Stimulated activated CD8-positive, alpha-beta memory T cell treated with anti-CD3 and anti-CD28 coated beads, Interleukin-7, amount 100 ng/mL, for 1 hour (primary cell): ENCODE measurements at places on chromosomes 12 and 14.

- DNase-seq = no peak
Measured at GRCh38 chr12:92365836-92366235, 220.2 kb upstream of the BTG1 start.

DNA sequence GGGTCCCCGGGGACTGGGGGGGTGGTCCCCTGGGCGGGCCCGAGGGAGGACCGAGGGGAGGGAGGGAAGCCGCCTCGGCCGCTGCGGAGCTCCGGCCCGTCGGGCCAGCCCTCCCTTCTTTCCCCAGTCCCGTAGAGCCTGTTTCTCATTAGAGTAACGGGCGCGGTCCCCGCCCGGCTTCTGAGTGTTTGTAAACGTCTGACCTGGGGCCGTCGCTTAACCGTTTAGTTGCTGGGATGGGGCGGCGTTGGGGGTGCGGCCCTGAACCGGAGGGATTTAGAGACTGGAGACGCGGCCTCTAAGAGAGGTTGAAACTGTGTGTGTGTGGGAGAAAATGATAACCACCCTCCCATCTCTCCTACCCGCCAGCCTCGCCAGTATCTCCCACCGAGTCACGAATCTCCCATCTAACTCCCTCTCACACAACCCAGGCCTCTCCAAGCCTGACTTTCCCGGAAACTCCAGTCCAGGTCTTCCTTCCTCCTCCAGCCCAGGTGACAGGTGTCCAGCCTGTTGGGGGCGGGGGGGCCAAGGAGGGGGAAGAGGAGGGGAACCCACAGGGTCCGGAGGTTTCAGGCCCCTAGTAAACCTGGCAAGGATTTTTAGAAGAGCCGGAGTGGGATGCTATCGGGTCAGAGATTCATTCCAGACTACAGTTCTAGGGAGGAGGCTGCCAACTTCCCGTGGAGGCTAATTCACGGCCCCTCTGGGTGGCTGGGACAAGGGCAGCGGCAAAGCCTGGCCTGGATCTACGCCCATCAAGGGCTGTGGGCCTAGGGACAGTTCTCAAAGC is 1.1 kb upstream of the NFATC4 start:
- DNase-seq = no peak

DNA sequence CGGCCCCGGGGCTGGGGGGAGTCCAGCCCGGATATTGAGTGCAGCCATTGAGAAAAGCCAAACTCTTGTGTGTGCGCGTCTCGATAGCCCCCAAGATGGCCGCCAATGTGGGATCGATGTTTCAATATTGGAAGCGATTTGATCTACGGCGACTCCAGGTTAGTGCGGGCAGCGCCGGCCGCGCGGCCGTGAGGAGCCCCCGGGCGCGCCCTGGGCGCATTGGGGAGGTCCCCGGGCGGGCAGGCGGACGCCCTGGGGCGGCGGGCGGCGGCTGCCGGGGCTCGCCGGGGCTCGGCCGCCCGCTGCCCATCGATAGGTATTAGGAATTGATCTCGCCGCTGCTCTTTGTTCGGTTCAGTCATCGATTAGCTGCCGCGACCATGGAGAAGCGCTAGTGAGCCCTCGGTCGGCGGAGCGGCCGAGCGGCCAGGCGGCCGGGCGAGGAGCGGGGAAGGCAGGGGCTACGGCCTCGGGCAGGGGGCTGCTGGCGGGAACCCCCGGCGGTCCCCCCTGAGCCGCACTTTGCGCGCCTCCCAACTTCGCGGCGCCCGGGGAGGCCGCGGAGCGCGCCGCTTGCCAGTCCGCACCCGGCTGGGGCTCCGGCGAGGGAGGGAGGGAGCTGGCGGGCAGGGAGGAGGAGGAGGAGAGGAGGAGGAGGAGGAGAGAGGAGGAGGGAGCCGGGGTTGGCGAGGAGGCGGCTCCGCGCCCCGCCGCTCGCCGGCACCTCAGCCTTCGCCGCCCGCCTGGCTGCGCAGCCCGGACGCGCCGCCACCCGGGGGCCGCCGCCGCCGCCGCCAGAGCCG is 113.9 kb upstream of the MYL2 start:
- no peak for DNase-seq

- DNase-seq = no peak
Measured at GRCh38 chr12:810671-811415, 58.5 kb downstream of the WNK1 start.

DNA sequence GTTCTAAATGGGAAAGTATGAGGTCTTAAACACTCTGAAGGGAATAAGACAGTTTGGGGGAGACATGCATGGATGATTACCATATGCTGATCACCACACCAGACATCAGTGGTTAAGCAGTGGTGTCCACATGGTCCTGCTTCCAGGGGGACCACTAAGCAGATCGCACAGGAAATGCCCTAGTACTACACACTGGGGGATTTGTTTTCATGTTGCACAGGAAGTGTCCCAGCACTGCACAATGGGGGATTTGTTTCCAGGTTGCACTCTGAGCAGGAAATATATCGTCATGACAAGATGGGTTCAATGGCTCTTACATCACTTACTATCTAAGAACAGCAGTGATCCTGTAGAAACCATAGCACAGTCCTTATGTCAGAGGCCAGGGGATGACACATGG is 245.5 kb downstream of the BCL11B start:
- no peak for DNase-seq

GRCh38 chr12:132631666-132632065 is 13.1 kb downstream of the P2RX2 start:
- no peak for DNase-seq

DNA sequence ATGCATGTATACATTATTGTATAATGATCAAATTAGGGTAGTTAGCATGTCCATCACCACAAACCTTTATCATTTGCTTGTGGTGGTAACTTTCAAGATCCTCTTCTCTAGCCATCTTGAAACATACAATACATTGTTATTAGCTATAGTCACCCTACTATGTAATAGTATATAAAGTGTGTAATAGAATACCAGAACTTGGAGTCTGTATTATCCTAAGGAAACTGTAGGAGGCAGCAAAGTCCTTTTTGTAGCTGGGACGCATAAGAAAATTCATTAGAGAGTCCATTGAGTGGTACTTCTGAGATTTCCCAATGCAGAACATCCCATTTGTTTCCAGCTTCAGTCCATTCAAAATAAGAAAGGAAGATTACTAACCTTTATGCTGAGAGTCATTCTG is 325.9 kb upstream of the LRFN5 start:
- DNase-seq = no peak

- no peak for DNase-seq
Measured at GRCh38 chr12:106308611-106309010, 6.1 kb downstream of the TCP11L2 start.
